SHP77 treated with DMSO at 0.1 percent for 48 hours (cell line): ENCODE measurements at places on chromosomes 16 and 17.

- no peak for DNase-seq
These were observed 22.1 kb downstream of the RFFL start for GRCh38 chr17:35041390-35041789.

- no peak for DNase-seq
These were observed 38.2 kb downstream of the IL4R start for GRCh38 chr16:27351989-27352388.

GRCh38 chr17:7026471-7027115 lies 3.7 kb downstream of the BCL6B start:
- no peak for DNase-seq

DNA sequence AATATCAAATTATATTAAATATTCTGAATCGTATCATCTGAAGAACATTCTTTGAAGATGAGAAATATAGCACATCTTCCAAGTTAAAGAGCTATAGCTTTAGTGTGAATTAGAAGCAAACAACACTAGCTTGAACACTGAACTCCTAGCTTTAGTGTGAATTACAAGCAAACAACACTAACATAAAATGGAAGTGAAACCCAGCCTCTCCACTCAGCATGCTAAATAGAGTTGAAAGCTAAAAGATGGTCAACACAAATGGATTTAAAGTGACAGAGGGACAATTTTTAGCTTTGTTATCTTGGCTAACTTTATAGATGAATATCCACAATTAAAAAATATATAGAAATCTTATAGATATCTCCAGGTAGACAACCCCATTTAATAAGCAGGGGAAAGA lies 4.5 kb upstream of the KIF2B start:
- DNase-seq: no peak

DNA sequence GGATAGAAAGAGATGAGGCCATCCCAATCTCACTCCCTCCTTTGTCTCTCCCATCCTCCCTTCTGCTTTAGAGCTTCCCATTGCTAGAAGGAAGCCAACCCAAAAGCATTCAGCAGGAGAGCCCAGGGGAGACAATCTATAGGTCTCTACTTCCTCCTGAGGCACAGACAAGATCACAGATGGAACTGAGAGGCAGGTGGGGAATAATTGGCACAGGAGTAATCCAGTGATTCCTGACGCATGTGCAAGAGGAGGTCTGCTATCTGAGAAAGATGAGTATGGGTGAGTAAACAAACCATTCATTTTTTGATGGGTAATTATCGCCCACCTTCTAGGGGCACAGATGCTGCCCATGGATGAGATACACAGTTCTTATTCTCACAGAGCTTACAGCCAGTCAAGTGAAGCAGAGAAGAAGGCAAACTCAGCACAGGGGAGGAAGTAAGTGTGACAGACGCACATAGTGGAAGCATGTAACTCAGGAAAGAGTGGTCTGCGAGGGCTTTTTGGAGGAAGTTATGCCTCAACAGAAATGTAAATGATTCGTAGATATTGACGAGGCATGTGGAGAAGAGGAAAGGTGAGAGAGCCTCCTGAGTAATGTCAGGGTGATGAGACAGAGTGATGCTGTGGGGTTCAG lies 88.9 kb upstream of the HLF start:
- peak; percentile 44 for DNase-seq

- peak; percentile 87 for DNase-seq
These were observed 6.0 kb downstream of the HSDL1 start for GRCh38 chr16:84138824-84139627.

- no peak for DNase-seq
These were observed 13.3 kb downstream of the GRB7 start for GRCh38 chr17:39751016-39751543.

DNA sequence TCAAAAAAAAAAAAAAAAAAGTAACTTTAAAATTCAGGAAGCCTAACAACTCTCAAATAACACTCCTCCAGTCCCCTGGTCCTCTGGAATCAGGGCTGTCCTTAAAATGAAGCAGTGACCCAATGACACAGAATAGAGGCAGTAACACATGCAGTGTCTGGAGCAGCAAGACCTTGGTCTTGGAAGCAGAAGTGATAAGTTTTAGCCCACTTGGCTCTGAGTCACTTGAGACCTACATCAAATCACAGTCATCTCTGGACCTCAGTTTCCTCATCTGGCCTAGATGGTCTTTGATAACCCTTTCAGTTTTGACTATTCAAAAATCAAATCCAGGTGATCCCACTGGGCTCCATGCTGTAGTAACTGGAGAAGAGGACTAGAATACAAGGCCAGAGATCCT lies 39.0 kb downstream of the LYRM1 start:
- no peak for DNase-seq

GRCh38 chr17:67879662-67880061 lies 54.4 kb downstream of the BPTF start:
- no peak for DNase-seq

GRCh38 chr17:8946476-8946875 lies 19.0 kb downstream of the PIK3R5 start:
- DNase-seq: no peak

DNA sequence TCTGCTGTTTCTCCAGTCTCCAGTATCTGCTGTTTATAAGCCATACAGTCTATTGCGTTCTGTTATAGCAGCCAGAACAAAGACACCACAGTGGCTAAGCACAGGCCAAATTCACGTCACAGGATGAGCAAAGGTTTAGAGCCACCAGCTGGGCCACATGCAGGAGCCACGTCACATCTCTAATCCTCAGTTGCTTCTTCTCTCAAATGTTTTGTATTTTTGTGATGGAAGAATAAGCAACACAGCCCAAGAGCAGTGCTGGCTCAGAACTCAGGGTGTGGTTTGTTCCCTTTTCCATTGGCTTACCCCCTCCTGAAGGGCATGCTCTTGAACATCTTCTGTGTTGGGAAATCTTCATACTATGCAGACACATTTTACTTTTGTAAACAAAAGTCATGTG lies 309.4 kb upstream of the CDH5 start:
- DNase-seq: no peak

- no peak for DNase-seq
These were observed 183.6 kb downstream of the MAP2K6 start for GRCh38 chr17:69597898-69598692.

GRCh38 chr17:44827863-44828262 lies 2.2 kb downstream of the GJC1 start:
- no peak for DNase-seq

- no peak for DNase-seq
These were observed 27.3 kb downstream of the SLFN11 start for GRCh38 chr17:35345926-35346771.

- DNase-seq: no peak
These were observed 345.7 kb downstream of the CDH13 start for GRCh38 chr16:82972331-82972919.
